ENCODE measurements at places on chromosomes 12 and 14. TPM values are rescaled to one million over a fixed set of nuclear protein-coding genes. Genes with fewer than 3 reads are reported as not detected.

DNA sequence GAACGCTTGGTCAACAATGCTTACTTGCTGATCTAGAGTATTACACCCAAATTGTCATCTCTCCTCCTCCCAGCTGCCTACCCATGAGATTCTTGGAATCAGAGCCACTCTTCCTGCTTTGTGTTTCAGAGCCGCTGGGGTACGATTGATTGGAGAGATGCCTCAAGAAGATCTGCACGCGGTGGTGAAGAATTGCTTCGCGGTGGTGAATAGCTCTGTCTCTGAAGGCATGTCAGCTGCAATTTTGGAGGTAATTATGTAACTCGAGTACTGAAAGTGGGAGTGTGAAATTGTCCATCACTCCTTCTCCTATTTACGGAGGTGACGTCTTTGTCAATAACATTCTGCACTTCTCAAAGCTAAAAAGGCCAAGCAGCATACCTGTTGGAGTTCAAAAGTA lies 93.9 kb downstream of the GLT1D1 start:
- DNase-seq = no peak

DNA sequence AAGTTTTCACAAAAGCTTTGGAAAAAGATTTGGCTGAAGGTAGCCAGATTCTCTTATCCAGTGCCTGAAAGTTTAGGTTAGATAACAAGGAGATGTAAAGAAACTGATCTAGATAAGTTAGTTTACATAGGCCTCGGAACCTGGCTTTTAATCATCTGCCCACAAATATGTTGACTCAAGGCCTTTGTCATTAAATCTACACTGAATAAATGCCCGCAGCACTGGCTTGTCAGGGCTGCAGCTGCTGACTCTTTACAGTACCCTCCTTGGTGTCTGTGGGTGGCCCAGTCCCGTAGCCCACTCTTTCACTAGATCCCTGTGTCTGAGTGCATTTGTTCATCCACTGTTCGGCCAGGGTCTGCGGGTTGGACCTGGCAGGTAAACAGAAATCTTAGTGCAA lies 58.0 kb downstream of the TMEM116 start:
- DNase-seq = no peak

GRCh38 chr14:67623114-67623513 lies 3.4 kb downstream of the ARG2 start:
- DNase-seq = no peak

DNA sequence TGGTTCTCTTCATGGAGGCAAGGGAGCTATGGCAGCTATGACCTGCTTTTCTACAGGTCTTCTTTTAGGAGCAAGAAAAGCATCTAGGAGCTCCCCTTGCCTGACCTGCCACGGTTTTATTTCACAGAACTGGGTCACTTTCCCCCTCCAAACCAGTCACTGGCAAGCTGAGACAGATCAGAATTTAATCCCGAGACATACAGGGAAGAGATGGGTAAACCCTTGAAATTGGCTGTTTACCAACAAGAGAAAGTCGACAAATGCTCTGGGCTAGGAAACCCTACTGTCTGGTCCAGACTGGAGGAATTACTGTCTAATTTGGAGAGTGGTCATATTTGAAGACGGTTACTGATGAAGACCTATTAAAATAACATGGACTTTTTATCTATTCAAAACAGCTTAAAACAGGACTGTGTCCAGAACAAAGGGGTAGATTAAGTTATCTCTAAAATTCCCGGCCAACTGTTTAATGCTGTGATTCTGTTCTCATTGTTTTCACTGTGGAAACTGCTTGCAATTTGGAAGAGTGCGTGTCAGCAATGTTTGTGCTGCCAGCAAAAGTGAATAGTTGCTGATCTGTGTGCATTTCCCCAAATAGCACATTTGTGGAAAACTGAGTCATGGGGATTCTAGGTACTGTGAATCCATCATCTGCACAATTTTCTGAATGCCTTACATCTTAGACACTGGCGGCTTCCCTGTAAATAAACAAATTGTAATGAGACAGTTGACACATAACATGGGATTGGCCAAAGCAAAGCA lies 73.4 kb upstream of the EEA1 start:
- DNase-seq = no peak

- no peak for DNase-seq
These were observed 44.3 kb downstream of the RNF34 start for GRCh38 chr12:121443911-121444841.

DNA sequence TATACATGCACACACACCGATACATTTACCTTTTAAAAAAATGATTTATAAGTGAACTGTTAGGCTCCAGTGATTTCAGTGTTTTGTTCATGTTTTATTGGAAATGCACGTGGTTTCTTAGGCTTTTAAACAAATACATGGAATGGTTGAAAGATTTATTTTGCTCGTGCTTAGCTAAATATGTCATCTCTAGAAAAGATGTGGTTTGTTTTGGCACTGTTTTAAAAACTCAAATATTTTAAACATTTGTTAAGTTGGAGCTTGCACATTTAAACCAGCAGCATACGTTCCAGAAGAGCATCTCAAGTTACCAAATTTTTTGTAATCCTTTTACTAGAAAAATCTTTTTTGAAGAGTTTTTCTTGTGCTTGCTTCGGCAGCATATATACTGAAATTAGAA lies 44.5 kb downstream of the FOXA1 start:
- DNase-seq = no peak

- no peak for DNase-seq
These were observed 109.5 kb upstream of the ARHGAP5 start for GRCh38 chr14:31967669-31967975.

DNA sequence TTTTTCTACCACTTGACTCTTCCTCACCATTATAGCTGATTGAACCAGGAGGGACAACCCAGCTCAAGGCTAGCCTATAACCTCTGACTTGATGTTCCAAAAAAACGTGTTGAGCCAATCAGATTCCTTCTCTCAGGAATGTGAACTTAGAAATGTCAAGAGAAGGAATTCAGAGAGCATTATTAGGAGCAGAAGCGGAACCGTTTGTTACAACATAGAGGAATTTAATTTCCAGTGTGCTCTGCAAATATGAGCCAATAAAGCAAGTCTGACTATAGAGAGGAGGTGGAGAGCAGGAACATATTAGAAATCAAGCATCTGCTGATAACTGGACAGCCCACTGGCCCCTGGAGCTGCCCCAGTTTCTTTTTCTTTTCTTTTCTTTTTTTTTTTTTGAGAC lies 15.3 kb upstream of the PELI2 start:
- DNase-seq = no peak

Gene TROAP
- polyA plus RNA-seq = 1.5 TPM

Gene CD27
- polyA plus RNA-seq = not detected

GRCh38 chr12:112151766-112152541 lies 26.6 kb downstream of the TRAFD1 start:
- DNase-seq = no peak

DNA sequence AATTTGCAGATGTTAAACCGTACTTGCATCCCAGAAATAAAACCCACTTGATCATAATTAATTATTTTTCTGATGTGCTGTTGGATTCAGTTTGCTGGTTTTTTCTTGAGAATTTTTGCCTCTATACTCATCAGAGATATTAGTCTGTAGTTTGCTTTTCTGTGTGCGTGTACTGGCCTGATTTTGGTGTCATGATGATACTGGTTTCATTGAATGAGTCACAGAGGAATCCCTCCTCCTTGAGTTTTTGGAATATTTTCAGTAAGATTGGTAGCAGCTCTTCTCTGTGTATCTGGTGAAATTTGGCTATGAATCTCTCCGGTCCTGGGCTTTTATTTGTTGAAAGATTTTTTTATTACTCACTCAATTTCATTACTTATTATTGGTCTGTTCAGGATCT lies 100.4 kb upstream of the PMCH start:
- DNase-seq = no peak

DNA sequence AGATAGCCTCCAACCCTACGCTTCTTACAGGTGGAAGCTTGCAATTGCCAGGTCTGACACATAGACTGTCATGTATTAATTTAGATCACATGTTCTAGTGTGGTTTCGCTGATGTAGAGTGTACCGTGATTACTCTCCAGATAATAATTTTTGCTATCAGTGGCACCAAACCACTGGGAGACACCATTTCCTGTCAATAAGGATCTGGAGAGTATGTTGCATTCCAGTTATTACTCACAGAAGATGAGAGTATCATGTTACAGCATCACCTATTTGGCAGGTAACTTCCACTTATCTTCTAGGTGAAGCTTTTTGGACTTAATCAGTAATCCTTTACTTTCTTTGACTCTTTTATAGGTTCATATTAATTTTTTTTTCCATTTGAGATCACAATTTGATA lies 147.2 kb downstream of the HELB start:
- no peak for DNase-seq

Gene SLC8A3
- not detected for polyA plus RNA-seq

- no peak for DNase-seq
These were observed 772.5 kb upstream of the USP15 start for GRCh38 chr12:61487728-61488127.

Gene FGF23
- not detected for polyA plus RNA-seq

DNA sequence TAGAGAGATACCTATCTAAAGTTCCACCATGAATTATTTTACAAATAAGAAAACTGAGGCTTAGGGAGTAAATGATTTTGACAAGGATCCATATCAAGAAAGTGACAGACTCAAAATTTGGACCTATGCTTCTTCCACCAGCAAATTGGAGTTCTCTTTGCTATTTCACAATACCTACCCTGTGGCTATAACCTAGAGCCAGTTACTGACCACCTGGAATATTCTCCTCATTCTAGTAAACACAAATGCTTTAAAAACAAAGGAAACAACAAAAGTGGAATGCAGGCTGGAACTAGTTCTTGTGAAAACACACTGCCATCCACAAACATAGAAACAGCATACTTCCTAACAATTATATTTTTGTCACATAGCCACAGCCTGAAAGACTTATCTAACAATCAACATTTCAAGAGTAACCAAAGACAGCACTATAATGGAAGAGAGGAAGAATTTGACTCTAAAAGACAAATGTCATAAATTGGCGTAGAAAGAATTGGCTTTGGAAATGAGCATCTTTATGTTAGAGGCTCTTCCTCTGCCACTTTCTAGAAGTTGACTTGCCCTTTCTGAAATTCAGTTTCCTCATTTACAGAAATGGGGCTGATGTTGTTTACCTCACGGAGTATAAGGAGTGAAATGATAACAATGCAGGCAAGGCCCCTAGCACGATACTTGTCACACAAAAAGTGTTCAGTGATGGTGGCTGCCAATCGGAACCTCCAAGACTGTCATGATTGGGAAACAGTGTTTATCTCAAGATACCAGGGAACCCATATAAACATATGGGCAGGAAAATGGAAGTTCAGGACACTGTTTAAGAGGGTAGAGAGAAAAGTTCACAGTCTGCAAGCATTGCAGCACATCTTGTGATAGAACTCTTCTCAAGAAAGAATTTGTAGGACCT lies 138.6 kb upstream of the LGR5 start:
- DNase-seq = no peak

Gene CATSPERB
- 0.17 TPM for polyA plus RNA-seq

- DNase-seq = no peak
These were observed 130.5 kb downstream of the SLC41A2 start for GRCh38 chr12:104827587-104827986.

DNA sequence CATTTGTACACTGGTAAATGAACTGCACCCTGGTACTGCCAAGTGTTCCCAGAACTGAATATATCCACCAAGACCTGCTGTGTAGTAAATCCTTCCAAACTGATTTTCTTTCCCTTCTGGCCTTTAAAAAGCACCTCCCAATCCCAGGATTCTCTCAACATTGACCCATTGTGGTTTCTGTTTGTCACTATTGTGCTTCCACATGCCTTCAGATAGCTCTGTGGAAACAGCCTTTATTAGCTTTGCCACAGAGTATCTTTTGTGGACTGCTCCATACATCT lies 949 bp upstream of the KIF21A start:
- DNase-seq = no peak

Gene BCL11B
- polyA plus RNA-seq = 0.13 TPM

- DNase-seq = no peak
These were observed 256.8 kb upstream of the BTG1 start for GRCh38 chr12:92402415-92402814.

DNA sequence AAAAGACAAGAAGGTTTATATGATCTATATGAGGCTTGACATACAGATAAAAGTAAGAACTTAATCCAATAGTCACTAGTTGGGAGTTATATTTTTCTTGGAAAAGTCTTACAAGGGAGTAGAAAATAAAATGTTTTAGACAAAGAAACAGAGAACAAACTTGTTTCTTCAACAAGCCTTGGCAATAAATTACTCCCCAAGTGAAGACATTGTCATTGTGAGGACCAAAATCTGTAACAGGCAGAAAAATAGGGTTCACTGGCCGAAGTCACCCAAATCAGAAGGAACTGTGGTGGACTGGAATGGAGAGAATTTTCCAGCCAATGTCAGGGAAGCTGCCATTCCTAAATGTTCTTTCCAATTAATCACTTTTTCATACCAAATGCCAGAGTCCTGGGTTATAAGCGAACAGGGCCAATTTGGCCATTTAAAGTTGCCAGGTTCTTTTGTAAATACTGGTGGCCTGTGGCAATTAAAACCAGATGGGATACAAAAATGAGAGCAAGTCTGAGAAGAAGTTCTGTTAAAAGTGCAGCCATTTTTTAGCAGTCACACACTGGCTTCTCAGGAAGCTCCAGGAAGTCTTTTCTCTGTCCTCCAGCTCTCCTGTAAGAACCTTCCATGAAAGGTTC lies 117.3 kb upstream of the OVCH1 start:
- DNase-seq = no peak

Gene GYS2
- not detected for polyA plus RNA-seq

DNA sequence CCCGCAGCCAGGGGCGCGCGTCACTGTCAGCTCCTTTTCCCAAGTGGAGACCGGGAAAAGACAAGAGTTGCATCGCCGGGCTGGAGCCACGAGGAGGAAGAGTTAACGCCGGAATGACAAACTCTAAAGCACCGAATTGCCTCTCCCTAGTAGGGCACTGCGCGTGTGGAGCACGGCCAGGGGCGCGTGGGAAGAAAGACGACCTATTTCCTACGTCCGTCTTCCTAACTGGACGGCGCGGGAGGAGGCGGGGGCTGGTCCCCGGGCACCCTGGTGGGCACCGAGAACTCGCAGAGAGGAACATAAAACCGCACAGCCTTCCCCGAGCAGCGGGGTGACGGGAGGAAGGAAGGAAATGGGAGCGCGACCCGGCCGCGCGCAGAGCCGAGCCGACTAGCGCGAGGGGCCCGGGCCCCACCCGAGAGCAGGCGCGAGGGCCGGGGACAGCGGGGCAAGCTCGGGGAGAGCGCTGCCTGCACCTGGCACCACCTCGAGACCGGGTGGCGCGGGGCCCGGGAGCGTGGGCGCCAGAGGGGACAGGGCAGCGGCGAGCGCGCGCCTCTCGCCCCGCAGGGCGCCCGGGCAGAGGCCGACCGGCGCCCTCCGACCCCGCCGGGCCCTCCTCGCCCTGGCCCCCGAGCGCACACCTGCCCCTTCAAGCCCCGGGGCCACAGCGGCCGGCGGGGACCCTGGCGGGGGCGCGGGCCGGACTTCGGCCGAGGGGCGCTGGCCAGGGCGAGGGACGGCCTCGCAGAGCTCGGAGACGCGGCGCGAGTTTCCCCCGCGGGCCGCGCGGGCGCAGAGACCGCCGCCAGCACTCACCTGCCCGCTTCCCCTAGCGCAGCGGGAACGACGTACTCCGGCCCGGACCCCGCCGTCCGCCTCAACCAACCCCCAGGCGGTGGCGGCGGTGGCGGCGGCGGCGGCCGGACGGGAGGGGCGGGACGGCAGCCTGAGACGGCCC lies at the start of gene SETD3:
SETD3 (minus strand) TSS at position 954 of the 964 bp plus-strand sequence. CDS start 15,054 bp downstream, outside the sequence.
- DNase-seq = peak; percentile 90

All from kidney (tissue), 22 donors.